ENCODE measurements at places on chromosomes 11 and 22. TPM values are rescaled to one million over a fixed set of nuclear protein-coding genes. Genes with fewer than 3 reads are reported as not detected.

DNA sequence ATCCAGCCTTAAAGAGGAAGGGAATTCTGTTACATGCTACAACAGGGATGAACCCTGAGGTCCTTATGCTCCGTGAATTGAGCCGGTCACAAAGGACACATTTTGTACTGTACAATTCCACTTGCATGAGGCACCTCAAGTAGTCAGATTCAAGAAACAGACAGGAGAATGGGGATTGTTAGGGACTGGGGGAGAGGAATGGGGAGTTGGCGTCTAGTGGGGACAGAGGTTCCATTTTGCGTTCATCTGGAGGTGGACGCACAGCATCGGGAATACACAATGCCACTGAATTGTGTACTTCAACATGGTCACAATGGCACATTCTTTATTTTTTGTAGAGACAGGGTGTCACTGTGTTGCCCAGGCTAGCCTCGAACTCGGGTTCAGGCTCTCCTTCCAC, 14.1 kb downstream of the TBX1 start:
- H3K4me1 ChIP-seq = peaks cover 5% of the 10 kb centered on the region
- no peak for DNase-seq
- H3K36me3 ChIP-seq = no peaks in the 10 kb centered on the region
- H3K27me3 ChIP-seq = peaks cover 67% of the 10 kb centered on the region
- no peak overlapping the region for H3K4me3 ChIP-seq

- no peak for DNase-seq
- no peak overlapping the region for H3K27ac ChIP-seq
- H3K4me1 ChIP-seq = no peaks in the 10 kb centered on the region
Observed at GRCh38 chr22:42243802-42244060, 26.7 kb downstream of the TCF20 start.

MYEOV gene
- not detected for total RNA-seq

GNAZ gene
- 4.2 TPM for total RNA-seq

DNA sequence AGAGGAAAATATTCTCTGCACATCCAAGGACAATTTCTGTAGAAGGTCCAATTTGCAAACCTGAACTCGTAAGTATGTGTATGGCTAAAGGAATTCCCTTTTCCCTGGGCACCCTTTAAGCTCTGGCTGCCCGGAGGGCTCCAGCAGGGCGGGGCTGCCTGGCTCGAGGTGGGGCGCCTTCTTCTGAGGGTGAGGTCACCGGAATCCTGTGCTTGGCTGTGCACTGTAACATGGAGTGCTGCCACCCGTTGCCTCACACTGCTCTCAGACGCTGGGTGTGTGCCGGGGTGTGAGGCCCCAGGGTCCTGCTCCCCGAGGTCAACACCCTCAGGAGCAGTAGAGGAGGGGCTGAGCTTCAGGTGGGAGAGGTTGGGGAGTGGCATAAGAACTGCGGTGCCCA, 61.5 kb downstream of the SYN3 start:
- H3K4me1 ChIP-seq = peaks cover 7% of the 10 kb centered on the region
- no peak overlapping the region for H3K4me3 ChIP-seq
- H3K27me3 ChIP-seq = no peaks in the 10 kb centered on the region
- no peak overlapping the region for H3K27ac ChIP-seq
- DNase-seq = peak; percentile 70
- no peaks in the 10 kb centered on the region for H3K36me3 ChIP-seq
